ENCODE measurements at places on chromosomes 2 and 18.
A peak's percentile ranks its signal among the peaks of the same experiment; 100 is the strongest.

GRCh38 chr2:31125918-31126695, 12.1 kb downstream of the GALNT14 start:
- no peak for DNase-seq

DNA sequence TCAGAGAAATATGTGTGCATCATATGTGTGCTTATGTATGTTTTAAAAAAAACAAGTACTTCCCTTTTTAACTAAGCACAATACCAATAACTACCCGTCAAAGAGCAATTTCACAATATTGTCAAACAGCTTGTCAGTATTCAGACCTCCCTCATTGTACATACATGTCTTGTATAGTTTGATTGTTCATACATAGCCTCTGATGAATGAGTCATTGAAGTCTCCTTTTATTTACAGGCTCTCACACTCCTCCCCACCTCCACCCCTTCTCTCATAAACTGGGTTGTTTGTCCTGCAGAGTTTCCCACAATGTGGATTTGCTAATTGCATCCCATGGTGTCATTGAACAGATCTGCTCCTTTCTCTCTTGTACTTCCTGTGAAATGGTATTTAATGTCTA, 132.8 kb upstream of the L3MBTL4 start:
- DNase-seq, result no peak

DNA sequence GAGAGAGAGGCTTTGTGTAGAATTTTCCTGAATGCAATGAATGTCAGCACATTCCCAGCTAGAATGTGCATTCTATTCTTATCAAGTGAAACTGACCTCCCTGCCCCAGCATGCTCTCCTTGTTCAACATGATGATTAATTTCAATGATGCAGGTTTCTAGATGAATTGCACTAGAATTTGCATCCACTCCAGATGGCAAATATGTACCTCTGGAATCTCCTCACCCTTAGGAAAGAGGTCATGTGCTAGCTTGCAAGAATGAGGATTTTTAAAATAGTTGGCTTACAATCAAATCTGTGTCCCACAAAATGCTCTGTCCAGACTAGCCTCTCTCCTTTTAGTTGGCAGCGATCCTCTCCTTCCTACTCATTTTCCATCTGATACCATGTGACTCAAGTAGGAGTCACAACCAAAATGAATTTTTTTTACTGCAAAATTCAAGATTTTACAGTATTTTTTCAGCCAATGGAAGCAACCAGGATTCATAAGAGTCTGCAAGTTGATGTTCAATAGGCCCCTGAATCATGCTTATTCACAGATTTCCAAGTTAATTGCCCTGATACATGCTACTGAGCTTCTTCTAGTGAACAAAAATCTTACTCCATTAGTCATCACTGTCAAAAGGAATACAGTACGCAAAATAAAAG, 21.0 kb upstream of the STAT4 start:
- DNase-seq, result no peak

DNA sequence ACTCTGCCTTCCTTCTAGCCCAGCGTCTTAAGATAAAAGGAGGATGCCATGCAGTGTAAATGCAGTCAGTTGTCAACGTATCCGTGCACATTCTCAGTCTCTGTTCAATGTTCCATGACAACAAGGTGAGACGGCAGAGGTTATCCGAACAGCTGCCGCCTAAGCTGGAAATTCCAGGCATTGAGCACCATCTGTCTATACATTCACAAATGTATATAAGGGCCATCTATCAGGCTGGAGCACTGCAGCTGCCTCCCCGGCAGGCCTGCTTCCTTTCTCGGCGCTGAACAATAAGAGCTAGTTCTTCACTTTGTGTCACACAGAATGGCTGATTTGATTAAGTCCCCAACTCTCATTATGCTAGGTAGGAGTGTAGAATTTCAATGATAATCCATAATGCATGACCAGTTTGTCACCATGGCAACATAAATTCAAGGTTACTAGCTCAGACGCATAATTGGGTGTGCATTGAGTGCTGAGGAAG, 282.2 kb upstream of the SOX11 start:
- DNase-seq, result no peak

GRCh38 chr2:114261366-114261765, 181.1 kb upstream of the DPP10 start:
- no peak for DNase-seq

DNA sequence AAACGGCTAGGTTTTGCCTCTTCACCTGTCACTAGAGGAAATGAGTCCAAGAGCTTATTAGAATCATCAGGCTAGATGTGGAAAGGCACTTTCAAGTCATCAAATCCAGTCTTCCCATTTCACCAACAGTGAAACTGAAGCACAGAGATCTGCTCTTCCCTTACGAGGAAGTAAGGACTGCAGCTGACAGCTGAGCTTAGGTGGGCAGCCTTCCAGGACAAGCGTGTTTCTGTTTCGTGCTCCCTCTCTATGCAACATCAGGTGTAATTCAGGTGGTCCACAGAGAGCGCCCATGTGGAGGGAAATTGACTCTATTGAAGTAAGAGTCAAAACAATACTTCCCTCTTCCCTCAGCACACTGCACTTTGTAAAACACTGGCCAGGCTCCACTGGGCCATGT, 5.5 kb downstream of the CYRIA start:
- DNase-seq, result no peak

GRCh38 chr2:8251856-8252255, 430.0 kb upstream of the ID2 start:
- DNase-seq, result no peak

GRCh38 chr2:20514596-20515269, 67.9 kb downstream of the RHOB start:
- no peak for DNase-seq

DNA sequence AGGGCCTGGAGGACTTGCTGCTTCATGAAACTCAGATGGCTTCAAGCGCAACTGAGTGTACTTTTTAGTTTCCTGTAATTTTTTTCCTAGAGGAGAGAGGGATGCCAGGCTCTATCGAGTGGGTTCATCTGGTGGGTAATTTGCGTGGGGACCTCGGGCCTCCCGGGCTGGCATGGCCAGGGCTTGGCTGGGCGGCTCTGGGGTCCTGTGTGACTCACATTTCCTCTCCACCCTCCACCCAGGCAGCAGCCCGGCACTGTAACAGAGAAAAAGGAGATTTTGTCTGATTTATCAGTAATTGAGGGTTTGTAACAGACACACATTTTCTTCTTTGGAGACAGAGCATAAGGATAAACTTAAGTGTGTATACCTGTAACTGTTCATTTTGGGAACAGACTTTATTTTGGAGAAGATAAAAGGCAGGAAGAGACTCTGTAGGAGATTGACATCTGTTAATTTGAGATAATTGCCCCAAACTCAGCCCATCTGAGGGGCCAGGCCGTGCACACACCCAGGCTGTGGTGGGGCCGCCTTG, 64.3 kb downstream of the NFATC1 start:
- no peak for DNase-seq

- no peak for DNase-seq
These were observed 12.4 kb downstream of the ALLC start for GRCh38 chr2:3670376-3670775.

- DNase-seq, result peak; percentile 56
These were observed 363.5 kb upstream of the TNP1 start for GRCh38 chr2:217223222-217223930.

- no peak for DNase-seq
These were observed 23.8 kb downstream of the SMAD4 start for GRCh38 chr18:51053814-51054213.

- DNase-seq, result no peak
These were observed 362.3 kb downstream of the RND3 start for GRCh38 chr2:150125188-150125587.

GRCh38 chr2:20444101-20444992, 2.5 kb upstream of the RHOB start:
- no peak for DNase-seq
